ENCODE measurements at places on chromosomes 12 and 14.

DNA sequence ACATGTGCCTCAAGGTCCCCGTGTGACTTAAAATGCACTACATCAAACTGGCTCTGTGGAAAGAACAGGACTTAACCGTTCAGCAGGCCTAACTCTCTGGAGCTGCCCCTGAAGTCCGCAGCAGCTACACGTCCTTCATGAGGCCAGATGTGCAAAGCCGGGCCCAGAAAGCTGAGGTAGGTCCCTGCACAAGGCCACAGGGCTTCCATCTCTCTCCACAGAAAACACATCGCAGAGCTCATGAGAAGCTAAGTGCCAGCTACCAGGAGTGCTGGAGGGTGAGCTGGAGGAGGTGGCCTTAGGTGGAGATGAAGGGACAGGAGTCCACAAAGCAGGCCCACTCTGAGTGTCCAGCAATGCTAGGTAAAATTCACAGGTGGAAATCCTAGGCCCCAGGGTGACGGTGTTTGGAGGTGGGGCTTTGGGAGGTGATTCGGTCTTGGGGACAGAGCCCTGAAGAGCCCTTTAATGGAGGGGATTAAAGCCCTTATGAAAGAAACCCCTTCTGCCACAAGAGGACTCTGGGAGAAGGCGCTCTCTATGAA, 52.4 kb downstream of the VCPKMT start:
- no peak for DNase-seq

DNA sequence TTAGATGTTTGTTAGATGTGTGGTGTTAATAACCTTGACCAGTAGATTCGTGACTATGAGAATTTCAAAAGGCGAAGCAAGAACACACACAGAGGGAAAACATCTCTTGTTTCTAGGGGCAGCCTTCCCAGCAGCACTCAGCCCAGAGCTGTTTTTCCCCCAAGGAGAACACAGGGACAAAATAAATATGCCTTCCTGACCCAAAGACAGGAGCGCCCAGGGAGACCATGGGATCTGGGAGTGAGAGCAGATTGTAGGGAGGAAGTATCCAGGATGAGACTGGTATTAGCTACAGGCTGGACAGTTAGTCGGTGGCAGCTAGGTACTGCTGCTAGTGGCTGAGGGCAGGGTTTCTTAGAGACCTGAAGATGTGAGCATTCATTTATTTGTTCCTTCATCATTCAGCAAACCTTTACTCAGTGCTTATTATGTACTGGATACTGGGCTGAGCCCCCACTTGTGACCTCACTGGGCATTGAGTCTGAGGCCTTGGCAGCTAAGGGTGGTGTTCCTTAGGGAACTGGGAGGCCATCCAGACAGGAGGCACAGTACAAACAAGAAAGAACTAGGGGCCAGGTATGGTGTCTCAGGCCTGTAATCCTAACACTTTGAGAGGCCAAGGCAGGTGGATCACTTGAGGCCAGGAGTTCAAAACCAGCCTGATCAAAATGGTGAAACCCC, 469.8 kb downstream of the ZFP36L1 start:
- no peak for DNase-seq

DNA sequence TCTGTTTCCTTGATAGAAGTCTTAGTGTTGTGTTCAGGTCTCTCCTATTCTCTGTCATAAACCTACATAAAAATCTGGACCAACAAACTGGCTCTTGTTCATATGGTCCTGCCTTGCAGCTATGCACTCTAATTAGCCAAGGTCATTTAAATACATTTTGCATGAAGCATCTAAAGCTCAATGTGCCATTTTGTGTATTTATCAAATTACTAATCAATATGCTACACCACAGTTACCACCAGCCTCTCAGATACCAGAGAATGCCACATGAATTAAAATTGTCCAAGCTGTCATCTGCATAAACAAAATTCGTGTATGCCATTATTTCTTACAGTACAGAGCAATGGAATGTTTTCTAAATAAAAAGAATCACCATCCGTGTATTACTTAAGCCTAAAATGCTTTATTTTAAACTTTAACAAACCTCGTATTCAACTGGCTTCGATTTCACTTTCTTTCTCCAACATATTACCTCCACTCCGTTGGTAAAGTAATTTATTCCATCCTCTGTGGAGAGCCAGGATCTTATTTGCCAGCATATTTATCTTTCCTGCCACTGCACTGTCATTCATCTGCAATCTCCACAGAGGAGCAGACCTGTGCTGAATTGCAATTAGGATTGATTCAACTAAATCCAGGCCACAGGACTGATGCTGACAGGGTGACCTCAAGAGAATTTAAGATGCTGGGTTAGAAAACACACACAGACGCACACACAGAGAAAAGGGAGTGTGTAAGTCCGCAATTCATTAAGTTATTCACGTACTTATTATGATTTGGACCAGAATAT, 284.1 kb upstream of the FOXG1 start:
- no peak for DNase-seq

DNA sequence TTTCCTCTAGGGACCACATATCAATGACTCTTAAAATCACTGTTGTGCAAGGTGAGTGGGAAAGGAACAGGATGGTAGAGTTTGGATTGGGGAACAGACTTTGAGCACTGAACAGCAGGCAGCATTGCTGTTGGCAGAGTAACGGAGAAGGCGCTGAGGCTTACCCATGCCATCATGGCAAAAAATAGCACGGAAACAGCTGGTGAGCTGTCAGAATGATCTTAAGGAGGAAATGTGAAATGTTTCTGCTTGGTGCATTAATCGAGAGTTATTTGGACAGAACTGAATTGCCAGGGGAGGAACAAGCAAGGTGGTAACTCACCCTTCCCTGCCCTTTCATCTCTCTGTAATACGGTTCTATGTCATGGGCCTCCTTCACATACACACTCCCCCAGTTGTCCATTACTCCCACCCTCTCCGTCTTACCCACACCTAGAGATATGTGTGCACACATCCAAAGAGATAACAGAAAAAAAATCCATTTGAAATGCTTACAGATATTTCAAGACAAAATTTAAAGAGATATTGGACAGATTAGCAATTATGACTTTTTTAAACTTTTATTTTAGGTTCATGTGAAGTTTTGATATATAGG, 572.5 kb downstream of the DIO2 start:
- no peak for DNase-seq

GRCh38 chr14:102570334-102570995, 22.0 kb upstream of the RCOR1 start:
- DNase-seq: no peak

DNA sequence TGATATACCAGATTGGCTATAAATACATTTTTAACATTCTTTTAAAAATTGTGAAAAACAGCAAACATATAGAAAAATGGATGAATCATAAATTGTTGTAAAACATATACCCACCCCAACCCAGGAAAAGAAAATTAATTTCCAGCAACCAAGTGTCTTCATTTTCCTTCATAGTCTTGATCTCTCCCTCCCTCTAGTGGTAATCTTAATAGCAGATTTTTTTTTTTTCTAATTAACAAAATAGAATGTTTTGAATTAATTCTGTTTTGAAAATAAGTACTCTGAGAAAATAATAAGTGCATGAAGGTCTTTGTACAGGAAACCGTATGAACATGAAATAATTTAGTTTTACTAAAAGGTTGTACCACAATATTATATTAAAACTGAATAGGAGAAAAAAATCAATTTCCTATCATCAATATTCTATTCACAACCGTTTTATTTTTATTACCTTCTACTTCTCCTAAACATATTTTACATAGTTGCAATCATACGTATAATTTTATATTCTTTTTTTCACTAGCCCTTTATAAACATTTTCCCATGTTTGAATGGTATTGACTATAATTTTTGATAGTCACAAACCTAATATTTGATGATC, 7.0 kb downstream of the ETNK1 start:
- peak; percentile 15 for DNase-seq

- DNase-seq: no peak
Measured at GRCh38 chr12:31303466-31303865, 22.5 kb downstream of the SINHCAF start.

- no peak for DNase-seq
Measured at GRCh38 chr12:58301038-58301729, 359.8 kb downstream of the ATP23 start.

DNA sequence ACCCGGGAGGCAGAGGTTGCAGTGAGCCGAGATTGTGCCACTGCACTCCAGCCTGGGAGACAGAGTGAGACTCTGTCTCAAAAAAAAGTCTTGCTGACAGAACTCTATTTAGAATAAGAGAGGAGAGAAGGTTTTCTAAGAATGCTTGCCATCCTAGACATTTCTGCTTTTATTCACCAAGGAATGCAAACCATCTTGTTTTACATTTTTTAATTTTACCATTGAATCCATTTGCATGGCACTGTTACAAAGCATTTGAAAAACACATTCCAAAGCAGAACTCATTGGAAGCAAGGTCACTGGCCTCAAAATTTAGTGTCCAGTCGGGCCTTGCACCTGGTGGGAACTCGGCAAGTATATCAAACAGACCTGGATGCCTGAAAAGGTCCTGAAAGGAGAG, 44.2 kb upstream of the RASSF3 start:
- DNase-seq: peak; percentile 37

DNA sequence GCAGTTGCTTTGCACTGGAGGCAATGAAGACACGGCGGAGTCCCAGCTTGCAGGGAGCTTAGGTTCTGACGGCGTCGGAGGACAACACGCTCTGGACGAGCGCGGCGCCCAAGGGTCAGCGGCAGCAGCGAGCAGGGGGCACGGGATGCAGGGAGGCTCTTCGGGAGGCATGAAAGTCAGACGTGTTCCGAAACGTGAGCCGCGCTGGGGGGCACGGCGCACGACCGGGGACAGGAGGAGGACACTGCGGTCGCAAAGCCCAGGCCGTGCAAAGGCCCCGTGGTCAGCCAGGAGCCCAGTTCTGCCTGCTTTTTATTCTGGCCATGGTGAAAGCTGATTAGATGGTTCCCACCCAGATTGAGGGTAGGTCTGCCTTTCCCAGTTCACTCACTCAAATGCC, 294.6 kb downstream of the SNAPC1 start:
- DNase-seq: no peak

DNA sequence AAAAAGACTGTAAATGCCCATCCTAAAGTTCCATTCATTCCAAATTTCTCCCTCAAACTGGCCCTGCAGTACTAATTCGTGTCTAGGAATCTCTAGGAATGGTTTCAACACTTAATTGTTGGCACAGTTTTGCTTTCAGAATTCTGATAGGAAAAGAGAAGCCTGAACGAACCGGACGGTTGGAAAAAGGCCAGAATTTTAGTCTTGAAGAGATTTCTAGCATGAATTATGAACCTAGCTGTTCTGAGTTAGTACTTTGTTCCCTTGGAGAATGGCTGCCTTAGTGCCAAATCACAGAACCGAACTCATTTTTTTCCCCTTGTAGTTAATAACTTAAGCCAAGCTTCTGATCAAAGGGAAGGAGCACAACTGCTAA, 262.6 kb downstream of the ADAMTS20 start:
- DNase-seq: peak; percentile 53

DNA sequence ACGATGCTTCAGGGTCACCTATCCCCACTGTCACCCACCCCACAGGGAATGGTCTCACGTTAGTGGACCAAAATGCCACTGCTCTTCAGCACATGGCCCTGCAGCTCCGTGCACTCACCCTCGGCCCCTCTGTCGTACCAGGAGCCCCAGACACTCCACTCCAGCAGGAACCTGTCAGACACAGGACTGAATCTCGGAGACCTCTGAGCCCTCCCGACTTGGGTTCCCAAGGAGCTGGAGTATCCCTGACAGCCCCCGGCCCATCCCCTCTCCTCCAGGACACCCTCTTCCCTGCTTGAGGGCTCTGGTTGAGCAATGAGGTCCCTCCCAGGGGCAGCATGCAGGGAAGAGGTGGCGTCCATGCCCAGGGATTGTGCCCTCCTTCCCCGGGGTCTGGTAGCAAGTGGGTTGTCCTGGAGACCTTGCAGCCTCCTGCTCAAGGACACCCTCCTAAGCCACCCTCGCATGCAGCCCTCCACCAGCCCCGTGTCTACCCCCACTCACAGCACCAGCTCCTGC, 20.4 kb upstream of the LRTM2 start:
- no peak for DNase-seq

DNA sequence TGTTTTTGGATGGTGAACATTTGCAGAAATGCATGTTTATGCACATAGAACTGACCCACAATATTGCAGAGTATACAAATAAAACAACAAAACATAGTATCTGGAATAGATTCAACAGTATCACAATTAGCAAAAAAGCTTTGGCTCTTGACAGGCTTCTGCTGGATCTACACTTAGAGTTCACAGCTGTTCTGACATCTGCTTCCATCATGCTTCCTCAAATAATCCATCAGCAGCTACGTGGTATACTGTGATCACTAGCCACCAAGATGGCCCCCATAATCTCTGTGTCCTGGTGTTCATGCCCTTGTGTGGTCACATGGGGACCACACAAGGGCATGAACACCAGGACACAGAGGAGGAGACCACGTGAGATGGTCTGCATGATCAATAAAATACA, 166.6 kb upstream of the CCDC198 start:
- DNase-seq: no peak

DNA sequence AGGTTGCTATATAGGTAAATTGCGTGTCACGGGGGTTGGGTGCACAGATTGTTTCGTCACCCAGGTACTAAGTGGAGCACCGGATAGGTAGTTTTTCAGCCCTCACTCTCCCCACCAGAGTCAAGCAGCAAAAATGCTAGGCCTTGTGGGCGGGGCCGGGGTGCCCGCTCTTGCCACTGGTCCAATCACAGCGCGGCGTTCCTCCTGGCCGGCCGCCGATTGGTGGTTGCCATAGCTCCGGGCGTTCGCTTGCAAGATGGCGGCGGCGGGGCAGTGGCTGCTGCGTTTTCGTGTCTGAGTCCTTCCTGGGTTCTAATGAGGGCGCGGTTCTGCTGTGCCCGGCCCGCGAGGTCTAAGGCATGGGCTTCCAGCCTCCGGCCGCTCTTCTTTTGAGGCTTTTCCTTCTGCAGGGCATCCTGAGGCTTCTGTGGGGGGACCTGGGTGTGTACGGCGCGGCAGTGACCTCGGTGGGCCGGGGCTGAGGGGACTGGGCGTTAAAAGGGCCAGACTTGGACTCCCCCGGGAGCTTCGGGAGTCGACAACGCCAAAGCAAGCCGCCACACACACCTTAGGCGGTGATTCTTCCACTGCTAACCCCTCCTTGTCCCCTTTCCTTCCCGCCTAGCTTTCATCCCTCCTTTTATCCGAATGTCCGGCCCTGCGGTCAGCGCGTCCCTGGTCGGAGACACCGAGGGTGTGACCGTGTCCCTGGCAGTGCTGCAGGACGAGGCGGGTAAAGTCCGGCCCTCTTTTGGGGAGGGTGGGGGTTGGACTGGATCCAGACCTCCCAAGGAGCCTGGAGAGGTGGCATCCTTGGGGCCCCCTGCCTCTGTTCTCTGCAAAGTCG, at the start of gene TCTN2:
Gene TCTN2 (plus strand): TSS at position 232 of the 847 bp plus-strand sequence. CDS start 128 bp downstream, at position 360.
- peak; percentile 92 for DNase-seq

DNA sequence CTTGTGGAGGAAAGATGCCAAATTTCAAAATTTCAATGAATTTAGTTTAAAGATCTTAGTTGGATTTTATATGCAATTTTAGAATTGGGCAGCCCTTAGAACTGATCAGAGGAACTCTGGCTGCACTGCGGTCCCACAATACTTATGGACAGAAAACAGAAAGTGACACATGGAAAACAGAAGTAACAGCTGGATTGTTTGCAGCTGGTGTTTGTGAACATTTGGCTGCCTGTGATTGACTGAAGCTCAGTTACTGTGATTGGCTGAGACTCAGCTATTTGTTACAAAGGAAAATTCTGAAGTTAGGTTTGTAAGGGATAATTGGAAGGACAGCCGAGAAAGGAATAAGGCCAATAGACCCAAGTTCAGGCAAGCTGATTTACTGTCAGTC, 10.0 kb upstream of the KRT86 start:
- DNase-seq: no peak

Data from fibroblast of skin of right biceps (primary cell).